ENCODE measurements at places on chromosomes 2 and 18.

- no peak for DNase-seq
Measured at GRCh38 chr2:109558076-109558882, 55.5 kb downstream of the SEPTIN10 start.

GRCh38 chr2:45786030-45786835 is 134.8 kb downstream of the PRKCE start:
- DNase-seq, result no peak

- peak; percentile 59 for DNase-seq
Measured at GRCh38 chr2:181466661-181467576, 9.7 kb downstream of the ITGA4 start.

GRCh38 chr2:173087214-173087581 is 11.6 kb downstream of the MAP3K20 start:
- DNase-seq, result peak; percentile 16

- DNase-seq, result no peak
Measured at GRCh38 chr2:198371921-198372543, 567.6 kb downstream of the PLCL1 start.

DNA sequence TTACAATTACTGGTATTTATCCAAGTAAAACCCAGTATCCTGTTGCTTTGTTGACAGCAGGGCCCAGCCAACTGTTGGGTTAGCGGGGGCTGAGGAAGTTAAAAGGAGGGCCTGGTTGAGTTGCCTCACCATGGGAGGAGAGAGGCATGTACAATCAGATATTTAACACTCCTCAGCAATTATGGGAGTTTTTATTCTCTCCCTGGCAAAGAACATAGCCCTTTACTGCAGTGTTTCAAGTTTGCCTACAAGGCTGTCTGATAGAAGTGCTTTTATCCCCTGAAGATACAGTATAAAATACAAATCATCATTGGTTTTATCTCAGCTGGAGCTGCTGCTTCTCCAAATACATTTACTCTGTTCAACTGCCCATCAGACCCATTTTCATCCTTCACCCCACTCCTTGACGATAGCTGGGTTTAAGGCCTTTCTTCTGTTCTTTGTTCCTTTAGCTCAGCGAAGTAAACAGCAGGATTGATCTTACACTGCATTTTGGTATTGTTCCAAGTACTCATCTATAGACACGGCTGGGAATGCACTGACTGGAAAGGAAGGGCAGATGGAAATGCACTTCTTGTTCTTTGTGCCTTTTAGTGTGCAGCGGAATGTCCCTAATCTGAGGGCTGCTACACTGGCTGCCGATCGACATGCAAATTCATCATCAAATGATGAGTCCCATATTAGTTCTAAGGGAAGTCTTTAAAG is 402.5 kb upstream of the SPRED2 start:
- DNase-seq, result no peak

DNA sequence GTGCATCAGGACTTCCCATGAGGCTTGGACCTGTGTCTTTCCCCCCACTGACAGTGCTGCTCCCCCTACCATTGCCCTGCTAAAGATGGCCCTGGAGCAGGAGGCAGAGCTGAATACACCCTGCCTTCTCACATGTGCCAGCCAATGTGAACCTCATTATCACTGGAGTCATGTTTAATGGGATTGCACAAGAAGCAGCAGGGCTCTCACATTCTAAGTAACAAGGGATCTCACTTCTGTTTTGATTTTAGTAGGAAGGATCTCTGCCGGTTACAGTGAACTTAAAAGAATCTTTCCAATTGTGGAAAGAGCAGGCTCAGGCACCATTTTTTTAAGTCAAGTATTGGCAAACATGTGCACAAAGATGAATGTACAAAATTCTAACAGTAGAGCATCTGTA is 322.1 kb upstream of the MEX3C start:
- DNase-seq, result no peak

- DNase-seq, result no peak
Measured at GRCh38 chr2:190670182-190670946, 21.5 kb downstream of the NAB1 start.

- no peak for DNase-seq
Measured at GRCh38 chr2:33370636-33371265, 105.7 kb upstream of the RASGRP3 start.

DNA sequence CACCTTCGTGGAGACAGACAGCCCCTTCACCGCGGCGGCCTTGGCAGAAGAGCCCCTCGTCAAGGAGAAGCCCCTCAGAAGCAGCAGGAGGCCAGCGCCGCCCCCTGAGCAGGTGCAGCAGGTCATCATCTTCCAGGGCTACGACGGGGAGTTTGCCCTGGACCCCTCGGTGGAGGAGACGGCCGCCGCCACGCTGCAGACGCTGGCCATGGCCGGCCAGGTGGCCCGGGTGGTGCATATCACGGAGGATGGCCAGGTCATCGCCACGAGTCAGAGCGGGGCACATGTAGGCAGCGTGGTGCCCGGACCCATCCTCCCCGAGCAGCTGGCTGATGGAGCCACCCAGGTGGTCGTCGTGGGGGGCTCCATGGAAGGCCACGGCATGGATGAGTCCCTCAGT is 145.7 kb downstream of the PTGR3 start:
- DNase-seq, result no peak

DNA sequence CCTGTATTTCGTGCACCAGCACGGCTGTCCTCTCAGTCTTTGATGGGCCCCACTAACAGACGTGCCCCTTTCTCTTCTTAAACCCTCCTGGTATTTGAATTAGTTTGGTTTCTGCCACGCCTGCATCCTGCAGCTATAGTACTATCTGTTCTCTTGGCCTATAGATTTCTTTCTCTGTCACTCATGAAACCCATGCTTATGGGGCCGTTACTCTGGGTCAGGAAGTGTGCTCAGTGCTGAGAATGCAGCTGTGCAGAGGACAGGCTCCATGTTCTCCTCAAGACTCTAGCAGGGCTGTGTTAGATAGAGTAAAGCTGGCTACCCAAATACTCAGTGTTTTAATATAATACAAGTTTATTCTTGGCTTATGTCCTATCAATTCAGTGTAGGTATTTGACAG is 180.0 kb downstream of the INSIG2 start:
- DNase-seq, result no peak

GRCh38 chr2:226424971-226425370 is 374.6 kb downstream of the IRS1 start:
- DNase-seq, result no peak

DNA sequence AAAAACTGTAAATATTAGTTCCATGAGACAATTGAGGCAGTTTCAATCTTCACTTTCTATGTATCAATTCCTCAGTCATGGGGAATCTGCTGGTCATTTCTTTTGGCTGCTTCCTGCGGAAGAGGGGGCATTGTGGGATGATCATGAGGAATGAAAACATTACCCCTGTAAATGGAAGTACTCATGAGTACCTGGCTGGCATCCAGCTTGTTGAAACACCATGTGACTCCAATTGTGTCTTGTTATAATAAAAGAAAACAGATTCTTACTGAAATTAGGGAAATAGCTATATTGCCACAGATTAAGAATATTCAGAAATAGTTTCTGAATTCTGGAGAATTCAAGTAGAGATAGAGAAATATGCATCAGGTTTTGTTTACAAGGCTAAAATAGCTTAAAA is 41.6 kb upstream of the GPR39 start:
- DNase-seq, result no peak

DNA sequence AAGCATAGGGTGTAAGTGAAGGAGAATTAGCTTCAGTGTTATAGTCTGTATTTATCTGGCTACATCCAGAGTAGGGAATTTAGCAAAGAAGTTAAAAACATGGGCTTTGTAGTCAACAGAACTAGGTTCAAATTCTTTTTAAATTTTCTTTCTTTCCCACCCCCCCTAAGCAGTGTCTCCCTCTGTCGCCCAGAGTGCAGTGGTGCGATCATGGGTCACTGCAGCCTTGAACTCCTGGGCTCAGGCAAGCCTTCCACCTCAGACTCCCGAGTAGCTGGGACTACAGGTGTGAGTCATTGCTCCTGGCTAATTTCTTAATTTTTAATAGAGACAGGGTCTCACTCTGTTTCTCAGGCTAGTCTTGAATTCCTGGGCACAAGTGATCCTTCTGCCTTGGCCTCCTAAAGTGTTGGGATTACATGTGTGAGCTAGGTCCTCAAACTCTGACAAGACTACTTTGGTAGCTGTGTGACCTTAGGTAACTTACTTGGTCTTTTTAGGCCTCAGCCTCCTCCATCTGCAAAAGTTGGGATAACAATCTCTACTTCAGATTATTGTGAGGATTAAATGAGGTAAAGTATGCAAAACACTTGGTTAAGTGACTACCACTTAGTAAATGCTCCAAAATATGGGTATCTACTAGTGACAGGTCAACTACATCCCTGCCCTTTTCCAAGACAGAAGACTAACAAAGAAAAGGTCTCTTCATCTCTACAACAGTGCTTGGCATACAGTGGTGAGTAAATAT is 17.8 kb downstream of the DOK1 start:
- peak; percentile 14 for DNase-seq

DNA sequence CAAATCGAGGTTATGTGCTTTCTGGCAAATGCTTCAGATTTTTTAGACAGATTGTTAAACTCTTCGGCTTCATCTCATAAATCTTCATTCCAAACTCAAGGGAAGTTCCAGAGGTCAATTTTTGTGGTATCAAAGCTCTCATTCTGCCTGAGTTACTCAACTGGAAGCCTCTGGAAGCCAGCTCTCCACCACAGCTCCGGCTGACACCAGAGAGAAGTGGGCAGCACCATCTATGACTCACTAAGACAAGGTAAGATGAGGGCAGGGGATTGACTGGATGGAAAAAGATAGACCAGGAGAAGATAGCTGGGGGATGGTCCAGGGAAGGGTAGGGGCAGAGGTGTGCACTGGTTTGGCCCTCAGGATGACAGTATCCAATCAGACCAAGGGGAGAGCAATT is 137.3 kb upstream of the HNRNPA3 start:
- DNase-seq, result no peak

DNA sequence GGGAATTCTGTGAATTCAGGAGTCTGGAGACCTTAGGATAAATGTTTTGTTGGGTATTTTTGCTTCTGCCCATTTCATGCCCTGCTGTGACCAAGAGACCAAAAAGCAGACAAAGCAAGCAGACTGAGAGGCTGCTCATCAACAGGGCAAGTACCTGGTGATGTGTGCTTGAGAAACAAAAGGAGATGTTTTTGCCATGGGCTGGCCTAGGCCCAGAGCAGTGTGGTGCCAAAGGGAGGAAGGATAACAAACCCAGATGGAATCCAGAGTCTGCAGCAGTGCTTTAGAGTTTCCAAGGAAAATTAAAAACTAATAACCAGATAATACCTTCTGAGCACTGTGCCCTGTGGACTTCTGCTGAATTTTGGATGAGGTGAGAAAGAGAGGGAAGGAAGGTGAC is 538.4 kb downstream of the STK39 start:
- no peak for DNase-seq

DNA sequence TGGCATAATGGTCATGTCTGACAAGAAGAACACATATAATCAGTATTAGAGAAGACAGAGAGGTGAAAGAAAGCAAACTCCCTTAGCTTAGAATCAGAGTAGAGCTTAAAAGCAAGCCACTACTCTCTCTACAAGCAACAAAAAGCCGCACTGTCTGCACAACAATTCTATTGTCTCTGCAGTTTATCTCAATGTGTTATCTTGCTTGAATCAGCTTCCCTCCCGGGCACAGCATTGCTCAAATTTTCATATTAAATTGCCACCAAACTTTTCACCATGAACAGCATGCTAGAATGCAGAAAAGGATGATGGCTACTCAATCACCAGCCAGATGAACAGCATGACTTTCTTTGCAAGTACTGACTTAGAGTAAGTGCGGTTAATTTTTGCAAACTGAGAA is 356.0 kb upstream of the KYNU start:
- no peak for DNase-seq

- no peak for DNase-seq
Measured at GRCh38 chr2:135909976-135910375, 33.7 kb upstream of the MCM6 start.

GRCh38 chr2:208099682-208100470 is 24.4 kb downstream of the CRYGD start:
- DNase-seq, result no peak

DNA sequence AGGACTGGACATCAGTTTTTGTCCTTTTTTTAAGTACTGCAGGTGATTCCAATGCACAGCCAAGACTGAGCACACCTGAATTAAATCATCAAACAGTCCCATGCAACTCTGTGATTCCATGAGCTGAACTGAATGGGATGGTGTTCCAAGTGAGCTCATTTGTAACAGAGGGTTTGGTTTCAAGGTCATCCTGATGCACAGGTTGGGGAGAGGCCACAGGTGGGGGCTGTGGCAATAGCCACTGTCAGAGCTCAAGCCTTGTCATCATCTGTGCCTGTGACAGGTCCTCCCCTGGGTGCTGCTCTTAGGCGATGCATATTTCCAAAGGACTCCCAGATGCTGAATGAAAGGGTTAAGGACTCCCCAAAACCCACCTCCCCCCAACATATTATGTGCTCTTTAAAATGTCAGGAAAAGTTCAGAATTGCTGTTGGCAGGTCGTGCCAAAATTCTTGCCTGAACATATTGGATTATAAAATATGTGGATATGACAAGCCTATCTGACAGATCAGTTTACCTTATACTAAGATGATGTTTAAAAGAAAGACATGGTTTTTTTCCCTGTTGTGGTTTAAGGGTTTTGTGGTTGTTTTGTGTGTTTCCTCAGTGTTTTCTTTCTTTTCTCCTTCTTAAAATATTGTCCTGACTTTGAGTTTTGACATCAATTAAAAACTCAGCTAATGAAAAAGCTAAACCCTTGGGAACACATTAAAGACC is 263.5 kb upstream of the SIX2 start:
- no peak for DNase-seq

- no peak for DNase-seq
Measured at GRCh38 chr2:178160601-178161000, 33.7 kb upstream of the OSBPL6 start.

- DNase-seq, result peak; percentile 49
Measured at GRCh38 chr18:25830787-25831186, 259.6 kb downstream of the SS18 start.

DNA sequence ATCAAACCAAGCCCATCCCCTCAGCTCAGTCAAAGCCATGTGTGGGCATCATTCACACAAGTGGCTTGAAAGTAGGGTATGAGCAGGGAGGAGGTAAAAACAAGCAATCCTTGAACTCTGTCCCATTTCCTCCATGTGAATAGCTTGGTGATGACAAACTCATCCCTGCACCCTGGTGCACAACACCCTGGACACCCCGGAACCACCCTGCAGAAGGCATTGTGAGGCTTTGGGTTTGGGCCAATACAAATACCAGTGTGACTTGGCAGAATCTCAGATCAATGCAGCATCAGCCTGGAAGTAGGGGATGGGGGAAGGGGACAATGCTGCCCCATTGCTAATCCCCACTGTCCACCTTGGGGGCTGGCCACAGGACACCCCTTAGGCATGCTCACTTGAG is 28.6 kb downstream of the TGFA start:
- DNase-seq, result peak; percentile 93

GRCh38 chr2:172012677-172013391 is 13.1 kb downstream of the METAP1D start:
- no peak for DNase-seq

GRCh38 chr2:160363961-160364360 is 129.6 kb downstream of the RBMS1 start:
- no peak for DNase-seq

All from ACHN (cell line).